ENCODE measurements at places on chromosomes 7 and 10.

- DNase-seq = peak; percentile 57
These were observed 637 bp downstream of the SAMD8 start for GRCh38 chr10:75111907-75112679.

DNA sequence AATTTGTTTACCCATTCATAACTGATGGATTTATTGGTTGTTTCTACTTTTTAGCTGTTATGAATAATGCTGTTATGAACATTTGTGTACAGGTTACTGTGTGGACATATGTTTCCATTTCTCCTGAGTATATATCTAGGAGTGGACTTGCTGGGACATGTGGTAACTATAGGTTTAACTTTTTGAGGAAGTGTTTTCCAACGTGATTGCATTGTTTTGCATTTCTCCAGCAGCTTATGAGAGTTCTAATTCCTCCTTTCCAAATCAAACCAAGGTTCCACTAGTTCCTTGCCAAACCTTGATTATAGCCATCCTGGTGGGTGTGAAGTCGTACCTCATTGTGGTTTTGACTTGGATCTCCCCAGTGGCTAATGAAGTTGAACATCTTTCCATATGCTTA is 2.6 kb upstream of the PRF1 start:
- DNase-seq = no peak

DNA sequence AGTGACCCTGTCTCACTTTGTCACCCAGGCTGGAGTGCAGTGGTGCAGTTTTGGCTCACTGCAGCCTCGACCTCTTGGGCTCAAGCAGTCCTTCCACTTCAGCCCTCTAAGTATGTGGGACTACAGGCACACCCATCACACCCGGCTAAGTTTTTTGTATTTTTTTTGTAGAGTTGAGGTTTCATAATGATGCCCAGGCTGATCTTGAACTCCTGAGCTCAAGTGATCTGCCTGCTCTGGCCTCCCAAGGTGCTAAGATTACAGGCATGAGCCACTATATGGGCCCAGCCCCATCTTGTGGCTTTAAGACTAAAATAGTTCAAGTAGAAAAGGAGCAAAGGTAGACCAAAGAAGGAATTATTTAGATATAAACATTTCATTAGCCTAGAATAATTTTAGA is 65.5 kb downstream of the MLLT10 start:
- DNase-seq = no peak

DNA sequence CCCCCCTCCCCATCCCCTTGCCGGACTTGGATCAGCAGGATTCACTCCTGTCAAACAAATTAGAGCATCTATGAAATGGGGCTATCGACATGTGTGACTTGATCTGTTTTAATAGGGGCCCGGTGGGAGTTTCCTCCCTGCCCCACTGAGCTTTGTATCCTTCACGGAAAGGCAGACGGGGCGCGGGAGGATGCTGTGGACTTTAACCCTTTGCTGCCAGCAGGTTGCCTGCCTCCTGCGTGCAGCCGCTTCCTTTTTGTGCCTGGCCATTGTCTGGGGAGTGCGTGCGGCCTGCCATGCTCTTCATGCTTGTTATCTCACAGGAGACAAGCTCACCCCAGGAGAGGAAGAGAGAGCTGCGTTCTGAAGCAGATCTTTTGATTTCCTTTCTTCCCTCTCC is 512.8 kb upstream of the GALNT17 start:
- no peak for DNase-seq

- no peak for DNase-seq
These were observed 47.0 kb downstream of the SEC61G start for GRCh38 chr7:54711900-54712595.

DNA sequence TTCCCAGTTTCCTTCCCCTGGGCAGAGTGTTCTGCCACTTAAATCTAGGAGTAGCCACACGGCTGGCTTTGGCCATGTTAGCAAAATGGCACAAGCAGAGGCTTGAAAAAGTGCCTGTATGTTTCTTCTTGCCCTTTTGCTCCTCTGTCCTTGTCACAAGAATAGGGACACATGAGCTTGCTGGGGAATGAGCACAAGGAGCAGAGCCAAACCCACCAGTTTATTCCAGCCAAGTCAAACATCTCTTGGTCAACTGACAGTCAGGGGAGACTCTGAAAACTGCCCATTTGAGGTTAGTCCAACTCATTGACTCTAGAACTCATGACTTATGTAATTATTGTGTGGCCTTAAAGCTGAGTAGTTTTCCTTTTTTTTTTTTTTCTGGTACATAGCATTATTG is 739.7 kb upstream of the FZD8 start:
- DNase-seq = no peak

DNA sequence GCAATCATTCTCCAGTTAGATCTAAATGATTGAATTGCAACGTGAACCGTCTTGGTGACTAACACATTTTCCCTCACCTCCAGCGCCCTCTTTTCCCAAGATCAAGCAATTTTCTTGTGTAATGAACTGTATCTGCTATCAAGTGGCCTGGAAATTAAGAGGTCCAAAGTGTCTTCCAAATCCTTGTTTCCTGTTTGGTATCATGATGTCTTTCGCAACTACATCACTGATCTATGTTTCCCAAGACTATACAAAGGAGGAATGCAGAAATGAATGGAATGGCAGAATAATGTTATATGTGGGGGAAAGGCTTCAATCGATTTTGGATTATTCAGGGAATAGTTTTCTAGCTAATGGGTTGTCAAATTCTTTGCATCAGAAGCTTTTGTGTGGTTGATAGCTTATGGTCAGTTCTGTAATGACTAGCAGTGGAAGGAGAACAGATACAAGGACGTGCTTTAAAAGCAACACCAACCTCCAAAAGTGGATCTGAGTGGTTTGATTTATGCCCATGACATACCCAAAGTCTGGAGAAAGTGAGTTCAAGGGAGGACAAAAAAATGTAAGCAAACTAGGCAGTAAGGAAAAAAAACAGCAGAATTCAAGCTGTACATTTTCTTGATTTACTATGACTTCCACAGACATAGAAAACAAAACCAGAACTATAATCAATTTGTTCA is 14.6 kb upstream of the ZEB1 start:
- no peak for DNase-seq

- no peak for DNase-seq
These were observed 31.4 kb upstream of the ARHGAP22 start for GRCh38 chr10:48636231-48636630.

DNA sequence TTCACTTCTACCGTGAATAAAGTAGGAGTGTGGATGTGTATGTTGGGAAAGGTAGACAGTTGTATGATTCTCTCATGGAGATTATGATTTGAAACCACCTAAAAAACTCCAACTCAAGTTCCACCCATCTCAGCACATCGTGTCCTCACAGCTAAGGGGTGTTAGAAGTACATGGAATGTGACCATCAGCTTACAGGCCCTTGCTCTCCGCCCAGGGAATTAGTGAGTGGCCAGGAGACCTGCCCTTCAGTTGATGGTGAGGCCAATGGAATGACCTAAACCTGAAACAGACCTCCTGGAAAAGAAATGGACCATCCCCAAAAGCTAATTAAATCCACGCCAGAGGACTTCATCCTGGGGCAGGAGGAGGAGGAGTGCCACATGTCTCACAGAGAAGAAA is 2.1 kb upstream of the WNT2 start:
- no peak for DNase-seq

DNA sequence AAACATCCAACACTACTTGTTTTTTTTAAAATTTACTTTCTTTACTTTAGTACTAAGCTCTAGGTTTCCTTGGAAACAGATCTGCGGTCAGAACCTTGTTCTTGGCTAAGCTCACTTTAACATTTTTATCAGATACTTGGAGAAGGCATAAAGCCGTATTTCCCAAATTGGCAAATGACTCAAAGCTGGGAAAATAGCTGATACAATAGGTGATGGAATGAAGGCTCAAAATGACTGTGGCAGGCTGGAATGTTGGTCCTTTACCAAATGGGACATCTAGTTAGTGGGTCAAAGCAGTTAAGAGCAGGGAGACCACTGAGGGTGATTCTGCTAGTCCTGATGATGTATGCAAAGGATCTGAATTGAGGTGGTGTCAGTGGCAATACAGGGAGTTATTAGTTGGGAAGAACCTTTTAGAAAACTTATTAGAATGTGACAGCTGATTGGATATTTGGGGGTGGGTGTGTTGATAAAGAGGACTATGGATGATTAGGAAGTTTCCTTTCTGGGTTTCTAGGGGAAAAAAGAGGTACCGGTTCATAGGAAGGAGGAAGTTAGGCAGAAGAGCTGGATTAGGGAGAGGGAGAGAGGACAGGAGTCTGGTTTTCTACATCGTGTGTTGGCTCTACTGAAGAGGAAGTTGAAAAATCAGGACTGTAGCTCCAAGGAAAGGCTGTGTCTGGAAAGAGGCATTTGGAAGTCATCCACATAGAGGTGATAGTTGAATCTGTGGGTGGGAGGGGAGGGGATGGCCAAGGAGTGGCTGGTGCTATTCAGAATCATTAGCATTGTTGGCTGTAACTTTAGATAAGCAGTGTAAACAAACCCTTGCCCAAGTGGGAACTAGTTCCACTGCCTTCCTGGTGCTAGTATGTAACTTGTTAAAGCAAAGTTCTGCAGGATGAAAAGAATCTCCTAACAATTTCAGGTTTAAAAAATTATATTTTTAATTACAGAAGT is 13.1 kb downstream of the PLCE1 start:
- no peak for DNase-seq

Data from stimulated activated naive CD8-positive, alpha-beta T cell treated with anti-CD3 and anti-CD28 coated beads, Interleukin-15, amount 100 ng/mL, for 72 hours (primary cell).